ENCODE measurements at places on chromosomes 6 and 20.
A peak's percentile ranks its signal among the peaks of the same experiment; 100 is the strongest.

DNA sequence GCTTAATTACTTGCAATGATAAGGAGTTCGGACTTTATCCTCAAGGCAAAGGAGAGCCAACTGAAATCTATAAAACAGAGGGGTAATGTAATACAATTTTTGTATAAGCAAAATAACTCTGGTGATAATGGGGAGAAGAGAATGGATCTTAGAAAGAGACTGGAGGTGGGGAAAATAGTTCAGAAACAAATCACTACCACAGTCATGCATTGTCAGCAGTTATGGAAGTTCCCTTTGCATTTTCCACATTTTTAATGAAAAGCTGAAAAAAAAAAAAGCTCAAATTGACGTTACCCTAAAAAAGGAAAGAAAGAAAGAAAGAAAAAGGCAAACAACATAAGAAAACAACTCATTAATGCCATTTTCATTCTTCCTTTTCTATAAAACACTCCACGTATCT is 337.6 kb upstream of the HSF2 start:
- ATAC-seq: no peak

- ATAC-seq: no peak
Measured at GRCh38 chr20:19269737-19270340, 57.4 kb downstream of the SLC24A3 start.

GRCh38 chr6:153312634-153313033 is 181.6 kb upstream of the RGS17 start:
- ATAC-seq: no peak

GRCh38 chr6:12886961-12887775 is 170.6 kb downstream of the PHACTR1 start:
- ATAC-seq: no peak

DNA sequence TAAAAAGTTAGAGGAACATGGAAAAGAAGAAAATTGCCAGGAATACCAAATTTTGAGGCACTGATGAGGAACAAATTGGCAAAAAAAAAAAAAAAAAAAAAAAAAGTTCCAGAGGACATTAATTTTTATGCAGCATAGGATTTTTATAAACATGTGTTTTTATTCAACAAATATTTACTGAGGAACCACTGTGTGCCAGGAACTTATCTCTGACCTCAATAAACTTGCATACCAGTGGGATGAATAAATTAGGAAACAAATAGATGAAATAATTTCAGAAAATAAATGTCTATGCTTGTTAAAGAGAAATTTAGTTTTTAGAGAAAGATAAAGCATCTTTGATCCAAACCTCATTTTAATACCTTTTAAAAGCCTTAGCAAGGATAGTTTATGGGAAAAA is 175.1 kb downstream of the PDE10A start:
- no peak for ATAC-seq

DNA sequence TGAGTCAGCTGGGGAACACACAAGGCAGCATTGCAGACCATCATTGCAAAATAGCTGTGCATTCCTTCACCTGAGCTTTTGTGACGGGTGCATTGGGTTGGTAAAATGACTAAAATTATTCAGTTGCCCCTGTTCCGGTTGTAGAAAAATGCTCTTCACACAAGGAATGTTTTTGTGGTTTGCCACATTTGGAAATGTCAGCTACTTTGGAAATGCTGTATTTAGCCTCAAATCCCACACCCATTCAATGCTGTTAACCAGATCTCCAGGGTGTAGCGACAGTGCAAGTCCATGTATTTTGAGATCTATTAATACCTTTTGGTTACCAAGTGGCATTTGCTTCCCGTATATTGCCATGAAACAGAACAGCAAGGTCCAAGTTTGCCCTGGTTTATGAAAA is 201.2 kb downstream of the FOXA2 start:
- ATAC-seq: no peak

DNA sequence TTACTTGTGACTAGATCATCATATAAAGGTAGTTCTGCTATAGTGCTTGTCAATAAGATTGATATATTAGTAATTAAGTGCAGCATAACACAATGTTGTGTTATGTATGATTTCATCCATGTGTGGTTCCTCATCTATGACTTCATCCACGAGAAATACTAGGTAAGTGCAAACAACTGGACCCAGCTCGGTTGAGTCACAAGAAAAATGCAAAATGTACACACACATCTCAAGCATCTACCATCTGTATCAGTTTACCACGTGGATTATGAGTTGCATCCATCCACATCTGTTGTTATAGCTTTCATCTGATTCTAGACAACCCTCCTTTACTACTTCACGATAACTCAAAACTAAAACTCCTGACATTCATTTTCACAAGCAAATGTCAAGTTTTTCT is 517.0 kb upstream of the CITED2 start:
- no peak for ATAC-seq

DNA sequence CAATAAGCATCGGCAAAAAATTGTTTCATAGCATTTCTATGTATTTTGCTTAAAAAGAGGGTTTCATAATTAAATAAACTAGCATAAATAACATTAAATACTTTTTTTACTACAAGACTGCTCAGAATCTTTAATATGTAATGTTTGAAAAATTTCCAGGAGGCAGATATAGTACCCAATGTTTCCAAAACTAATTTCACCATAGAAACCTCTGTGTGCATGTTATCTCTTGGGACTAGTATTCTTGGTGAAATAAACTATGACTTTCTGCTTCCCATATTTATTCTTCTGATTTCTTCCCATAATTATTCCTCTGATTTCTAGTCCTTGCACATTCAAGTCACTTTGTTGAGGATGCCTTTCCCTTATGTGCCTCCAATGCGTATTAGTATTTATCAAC is 94.5 kb downstream of the PTPRK start:
- ATAC-seq: no peak

GRCh38 chr20:37294262-37294981 is 5.0 kb downstream of the MANBAL start:
- ATAC-seq: no peak

DNA sequence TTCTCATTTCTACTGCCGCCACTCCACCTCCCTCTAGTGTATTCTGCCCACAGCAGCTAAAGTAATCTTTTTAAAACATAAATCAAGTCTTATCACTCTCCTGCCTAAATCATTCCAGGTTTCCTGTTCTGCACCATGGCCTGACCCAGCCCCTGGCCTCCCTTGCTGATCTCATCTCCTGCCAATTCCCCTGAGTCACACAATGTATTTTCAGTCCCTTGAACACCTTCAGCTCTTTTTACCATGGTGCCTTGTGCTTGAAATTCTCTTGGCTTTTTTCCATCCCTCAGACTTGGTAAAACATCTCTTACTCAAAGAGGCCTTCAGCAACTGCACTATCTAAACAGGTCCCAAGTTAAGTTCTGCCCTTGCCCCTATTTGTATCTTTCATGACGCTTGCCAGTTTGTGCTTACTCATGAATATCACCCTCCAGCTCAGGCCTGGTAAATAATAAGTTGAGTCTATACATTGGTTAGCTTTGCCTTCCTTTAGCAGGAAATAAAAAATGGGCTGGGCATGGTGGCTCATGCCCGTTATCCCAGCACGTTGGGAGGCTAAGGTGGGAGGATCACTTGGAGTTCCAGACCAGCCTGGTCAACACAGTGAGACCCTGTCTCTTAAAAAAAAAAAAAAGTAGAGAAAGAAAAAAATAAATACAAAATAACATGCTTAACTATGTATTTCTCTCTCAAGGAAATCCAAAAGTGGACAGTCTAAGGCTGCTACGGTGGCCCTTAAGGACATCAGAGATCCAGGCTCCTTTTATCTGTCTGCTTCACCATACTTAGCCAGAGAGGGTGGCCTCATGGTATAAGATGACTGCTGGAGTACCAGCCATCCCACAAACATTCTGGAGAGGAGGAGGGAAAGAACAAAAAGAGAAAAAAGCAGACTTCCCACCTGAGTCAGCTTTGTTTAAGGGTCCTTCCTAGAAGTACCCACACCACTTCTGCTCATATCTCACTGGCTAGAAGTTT is 62.2 kb downstream of the ARFGEF2 start:
- no peak for ATAC-seq

DNA sequence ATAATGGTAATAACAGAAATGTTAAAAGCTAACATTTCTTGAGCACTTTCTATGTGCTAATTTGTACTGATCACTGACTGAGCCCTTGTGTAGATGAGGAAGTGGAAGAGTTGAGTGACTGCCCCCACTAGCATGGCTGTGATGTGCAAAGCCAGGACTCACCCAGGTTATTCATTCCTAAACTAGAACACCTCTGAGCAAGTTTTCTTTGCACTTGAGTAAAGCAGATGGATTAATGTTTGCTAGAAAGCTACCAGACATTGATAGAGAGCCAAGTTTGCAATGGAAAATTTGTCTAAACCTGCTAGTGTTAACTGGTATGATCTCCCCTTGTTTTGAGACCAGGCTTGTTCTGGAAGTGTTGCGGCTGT is 467.4 kb upstream of the PLCB4 start:
- peak; percentile 81 for ATAC-seq

- ATAC-seq: no peak
Measured at GRCh38 chr20:58646257-58646656, 4.8 kb upstream of the STX16 start.

DNA sequence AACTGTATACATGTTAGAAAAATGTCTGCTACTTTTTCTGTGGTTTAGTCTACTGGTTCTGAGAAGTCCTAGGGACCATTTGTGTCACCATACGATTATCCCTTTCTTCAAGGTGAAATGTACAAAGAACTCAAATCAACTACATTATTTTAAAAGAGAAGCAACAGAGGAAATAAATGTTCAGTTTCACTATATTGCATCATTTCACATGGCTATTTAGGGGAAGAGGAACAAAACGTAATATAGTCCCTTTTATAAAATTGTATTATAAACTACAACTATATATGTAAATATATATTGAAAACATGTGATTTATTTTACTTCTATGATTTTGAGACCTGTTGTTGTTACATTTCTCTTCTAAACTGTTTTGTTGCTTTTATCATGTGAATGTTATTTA is 1308.0 kb downstream of the EPHA7 start:
- no peak for ATAC-seq

DNA sequence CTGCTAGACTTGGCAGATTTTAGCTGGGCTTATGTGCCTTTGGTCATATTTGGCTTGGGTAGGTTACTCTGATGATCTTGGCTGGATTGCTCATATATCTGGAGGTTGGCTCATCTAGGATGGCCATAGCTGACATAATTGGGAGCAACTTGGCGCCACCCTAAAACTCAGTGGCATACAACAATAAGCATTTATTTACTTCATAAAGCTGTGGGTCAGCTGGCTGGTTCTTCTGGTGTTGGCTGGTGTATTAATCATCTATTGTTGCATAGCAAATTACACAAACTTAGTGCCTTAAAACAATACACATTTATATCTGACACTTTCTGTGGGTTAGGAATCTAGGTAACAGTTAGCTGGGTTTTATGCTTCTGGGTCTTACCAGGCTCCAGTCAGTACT is 297.3 kb upstream of the JAG1 start:
- no peak for ATAC-seq

DNA sequence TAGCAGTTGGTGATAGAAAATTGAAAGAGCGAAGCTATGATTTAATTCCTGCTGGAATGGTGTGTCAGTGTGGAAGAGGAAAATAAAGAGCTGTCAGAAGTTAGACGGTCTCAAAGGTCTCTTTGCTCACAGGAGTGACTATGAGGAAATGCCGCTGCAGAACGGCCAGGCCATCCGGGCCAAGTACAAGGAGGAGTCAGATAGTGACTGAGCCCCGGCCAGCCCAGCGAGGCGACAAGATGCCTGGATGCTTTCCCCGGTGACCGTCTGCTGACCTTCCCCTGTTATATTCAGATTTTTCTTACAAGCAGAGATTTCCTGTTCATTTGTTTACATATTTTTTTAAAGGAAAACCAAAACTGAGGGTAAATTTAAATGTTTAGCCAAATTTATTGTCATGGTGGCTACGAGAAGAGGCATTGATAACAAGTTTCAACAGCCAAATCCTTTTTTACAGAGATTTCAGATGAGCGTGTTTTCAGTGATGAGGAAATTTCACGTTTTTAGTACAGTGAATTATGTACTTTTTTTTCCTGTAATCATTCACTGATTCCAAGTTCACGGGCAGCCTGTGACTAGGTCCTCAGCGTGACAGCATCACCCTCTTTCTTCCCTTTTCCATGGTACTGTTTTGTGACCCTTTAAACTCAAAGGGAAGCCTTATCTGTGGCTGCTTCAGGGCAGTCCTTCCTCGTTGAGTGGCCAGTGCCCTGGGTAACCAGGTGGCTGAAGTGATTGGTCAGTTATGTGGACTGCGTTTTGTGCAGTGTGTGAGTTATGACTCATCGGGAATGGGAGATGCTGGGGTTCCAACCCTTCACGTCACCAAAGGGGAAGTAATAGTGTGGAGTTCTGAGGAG is 12.6 kb downstream of the DYNLT1 start:
- ATAC-seq: no peak

DNA sequence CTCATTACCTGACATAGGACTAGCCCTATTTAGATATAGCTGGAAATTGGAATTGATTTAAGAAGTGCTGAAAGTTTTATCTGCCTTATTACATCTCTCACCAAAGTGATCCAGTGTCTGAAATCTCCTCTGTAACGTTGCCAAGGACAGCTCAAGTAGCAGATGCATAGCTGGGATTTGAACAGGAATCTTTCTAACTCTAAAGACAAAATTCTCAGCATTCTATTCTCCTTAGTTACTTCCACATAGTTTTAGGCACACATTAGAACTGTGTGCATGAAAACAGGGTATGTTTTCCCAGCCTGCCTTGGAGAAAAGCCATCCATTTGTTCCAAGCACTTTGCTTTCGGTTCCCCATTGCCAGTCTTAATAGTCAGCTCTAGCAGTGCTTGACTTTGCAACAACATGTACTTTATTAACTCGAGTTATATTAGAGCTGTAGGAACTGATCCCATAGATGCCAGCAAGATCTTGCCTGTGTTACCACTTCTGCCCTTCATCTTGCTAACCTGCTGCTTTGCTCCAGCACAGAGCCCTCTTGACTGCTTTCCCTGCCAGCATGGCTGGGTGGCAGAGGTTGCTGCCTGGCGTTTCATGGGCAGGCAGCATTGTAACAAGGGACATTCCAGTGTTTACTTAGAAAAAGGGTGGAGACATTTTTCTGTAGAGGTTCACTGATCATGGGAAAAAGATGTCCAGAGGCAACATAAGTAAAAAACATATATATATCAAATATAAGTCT is 56.1 kb upstream of the STMND1 start:
- ATAC-seq: no peak

- ATAC-seq: no peak
Measured at GRCh38 chr6:168049706-168050224, 29.2 kb downstream of the FRMD1 start.

GRCh38 chr20:58555078-58555765 is 40.0 kb upstream of the APCDD1L start:
- no peak for ATAC-seq

DNA sequence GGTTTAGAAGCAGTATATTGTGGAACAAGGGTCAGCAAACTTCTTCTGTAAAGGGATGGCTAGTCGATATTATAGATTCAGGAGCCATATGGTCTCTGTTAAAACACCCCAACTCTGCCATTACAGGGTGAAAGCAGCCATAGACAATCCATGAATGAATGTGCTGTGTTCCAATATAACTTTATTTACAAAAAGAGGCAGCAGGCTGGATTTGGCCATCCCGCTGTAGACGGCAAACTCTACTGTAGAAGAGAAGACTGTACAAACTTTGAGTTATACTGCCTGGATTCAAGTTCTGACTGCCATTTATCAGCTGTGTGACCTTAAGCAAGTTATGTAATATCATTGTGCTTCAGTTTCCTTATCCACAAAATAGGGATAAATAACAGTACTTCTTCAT is 33.7 kb upstream of the SNX9 start:
- no peak for ATAC-seq

- no peak for ATAC-seq
Measured at GRCh38 chr6:160252073-160252813, 6.4 kb downstream of the SLC22A2 start.

- no peak for ATAC-seq
Measured at GRCh38 chr20:58076405-58076804, 152.0 kb downstream of the ANKRD60 start.

- no peak for ATAC-seq
Measured at GRCh38 chr20:10550204-10551118, 115.4 kb downstream of the SLX4IP start.

Data from stimulated activated memory B cell treated with anti-CD40 and anti-IgM and Interleukin-4, amounts not matched to agents 10 μg/mL and 1 μg/mL and 100 μg/mL, for 72 hours (primary cell).